IMR-90 (cell line): ENCODE measurements at places on chromosomes 3 and 15.

GRCh38 chr3:4525560-4526223 is 32.5 kb downstream of the ITPR1 start:
- no peak for DNase-seq

DNA sequence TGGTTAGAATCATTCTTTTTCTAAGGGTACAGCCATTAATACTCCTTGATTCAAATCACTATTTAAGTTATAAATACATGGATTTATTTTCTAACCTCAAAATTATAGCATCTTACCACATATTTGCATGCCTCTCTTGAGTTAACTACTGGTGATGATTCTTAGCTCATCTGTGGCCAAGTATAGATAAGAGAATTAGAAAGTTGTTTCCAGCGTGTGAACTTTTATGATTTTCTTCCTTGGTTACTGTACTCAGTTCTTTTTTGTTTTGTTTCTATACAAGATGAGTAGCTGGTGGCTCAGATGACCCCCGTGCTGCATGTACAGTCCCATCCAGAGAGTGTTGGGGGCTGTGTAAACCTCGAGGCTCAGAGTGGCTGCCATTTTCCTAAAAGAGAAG is 124.6 kb downstream of the IGF1R start:
- DNase-seq: no peak

DNA sequence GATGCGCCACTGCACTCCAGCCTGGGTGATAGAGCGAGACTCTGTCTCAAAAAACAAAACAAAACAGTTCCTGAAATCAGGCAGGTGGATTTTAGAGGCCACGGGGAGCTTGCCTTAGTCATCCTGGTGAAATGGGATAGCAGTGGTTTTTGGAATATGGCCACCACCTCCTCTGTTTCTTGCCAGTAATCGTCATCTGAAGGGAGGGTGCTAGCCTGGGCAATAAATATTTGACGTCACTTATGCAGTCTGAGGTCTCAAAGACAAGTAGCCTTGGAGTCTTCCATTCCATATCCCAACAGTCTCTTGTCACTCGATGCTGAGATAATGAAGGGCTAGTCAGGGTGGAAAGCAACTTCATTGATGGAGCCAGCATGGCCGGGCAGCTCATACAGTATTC is 55.2 kb downstream of the KCNAB1 start:
- DNase-seq: peak; percentile 27

DNA sequence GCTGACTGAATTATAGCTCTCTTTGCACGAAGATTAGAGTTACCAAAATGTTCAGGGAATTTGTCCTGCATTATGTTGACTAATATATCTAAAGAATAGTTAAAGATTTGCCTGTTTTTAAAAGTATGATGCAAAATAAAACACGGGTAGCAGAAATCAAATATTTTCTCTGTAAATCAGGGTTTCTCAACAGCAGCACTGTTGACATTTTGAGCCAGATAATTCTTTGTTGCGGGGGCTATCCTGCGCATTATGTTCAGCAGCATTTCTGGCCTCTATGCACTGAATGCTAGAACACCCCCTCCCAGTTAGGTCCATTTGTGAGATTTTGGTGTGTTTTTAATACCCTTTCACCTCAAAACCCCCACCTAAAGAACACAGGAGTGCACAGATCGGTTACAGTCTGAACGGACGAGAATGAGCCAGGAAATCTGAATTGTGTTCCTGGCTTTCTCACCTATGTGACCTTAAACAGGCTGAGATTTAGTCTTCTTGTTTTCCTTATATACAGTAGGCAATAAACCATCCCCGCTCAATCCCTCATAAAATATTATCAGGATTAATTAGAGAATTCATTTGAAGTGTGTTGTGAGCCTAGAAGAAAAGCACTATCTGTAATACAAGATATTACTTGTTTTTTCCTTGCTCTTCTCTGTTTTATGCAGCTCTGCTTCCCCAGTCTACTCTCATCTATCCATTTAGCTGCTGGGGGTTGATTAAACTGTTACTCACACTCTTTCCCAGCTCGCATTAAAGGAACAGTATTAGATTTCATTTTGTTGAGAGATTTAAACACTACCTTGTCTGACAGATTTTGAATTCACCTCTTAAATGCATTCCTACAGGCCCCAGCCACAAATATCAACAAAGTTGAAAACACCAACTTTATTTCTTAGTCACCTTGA is 247.5 kb upstream of the GOLIM4 start:
- no peak for DNase-seq

- DNase-seq: peak; percentile 61
Observed at GRCh38 chr3:52507359-52507758, 12.2 kb downstream of the STAB1 start.
